Naive B cell (primary cell): ENCODE measurements at places on chromosomes 2 and 18. TPM values are rescaled to one million over a fixed set of nuclear protein-coding genes. Genes with fewer than 3 reads are reported as not detected.

DNA sequence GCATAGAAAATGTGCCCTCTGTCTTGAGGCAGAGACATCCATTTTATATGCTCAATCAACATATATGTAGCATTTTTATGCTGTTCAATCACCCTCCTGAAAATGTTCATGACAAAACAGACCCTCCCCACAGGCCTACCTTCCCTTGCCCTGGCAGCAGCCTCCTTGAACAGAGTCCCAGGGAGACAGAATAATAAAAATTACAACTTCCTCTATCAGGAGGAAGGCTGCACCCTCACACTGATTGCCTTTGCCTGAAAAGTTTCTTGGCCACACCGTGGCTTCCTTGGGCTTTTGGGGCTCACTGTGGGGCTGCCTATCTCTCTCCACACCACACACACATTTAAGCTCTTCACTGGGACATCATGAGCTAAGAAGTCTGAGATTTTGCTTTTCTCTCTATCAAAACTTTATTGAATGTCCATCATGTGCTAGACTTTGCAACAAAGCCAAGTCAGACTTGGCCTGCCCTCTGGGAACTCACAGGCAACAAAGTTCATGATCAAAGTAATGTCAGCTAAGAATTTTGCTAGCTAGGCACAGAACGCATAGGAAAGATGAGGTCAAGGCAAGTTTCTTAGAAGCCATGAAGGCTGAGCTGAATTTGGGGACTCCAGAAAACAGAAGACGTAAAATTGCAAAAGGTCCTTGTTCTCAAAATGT is 101.6 kb downstream of the BCL2L11 start:
- DNase-seq = no peak

DNA sequence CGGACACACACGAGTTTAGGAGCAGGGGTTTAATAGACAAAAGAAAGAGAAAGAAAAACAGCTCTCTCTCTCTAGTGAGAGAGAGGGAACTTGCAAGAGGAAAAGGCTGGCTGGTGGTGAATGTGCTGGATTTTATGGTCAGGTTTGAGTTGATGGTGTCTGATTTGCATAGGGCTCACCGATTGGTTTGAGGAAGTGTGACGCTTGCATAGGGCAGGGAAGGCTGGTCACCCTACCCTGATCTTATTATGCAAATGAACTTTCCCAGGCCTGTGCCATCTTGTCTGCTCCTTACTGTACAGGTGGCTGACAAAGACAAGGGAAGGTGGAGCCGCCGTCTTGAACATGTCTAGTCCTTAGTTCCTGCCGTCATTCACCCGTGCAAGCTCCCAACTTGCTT is 408.9 kb downstream of the RIT2 start:
- DNase-seq = no peak

DNA sequence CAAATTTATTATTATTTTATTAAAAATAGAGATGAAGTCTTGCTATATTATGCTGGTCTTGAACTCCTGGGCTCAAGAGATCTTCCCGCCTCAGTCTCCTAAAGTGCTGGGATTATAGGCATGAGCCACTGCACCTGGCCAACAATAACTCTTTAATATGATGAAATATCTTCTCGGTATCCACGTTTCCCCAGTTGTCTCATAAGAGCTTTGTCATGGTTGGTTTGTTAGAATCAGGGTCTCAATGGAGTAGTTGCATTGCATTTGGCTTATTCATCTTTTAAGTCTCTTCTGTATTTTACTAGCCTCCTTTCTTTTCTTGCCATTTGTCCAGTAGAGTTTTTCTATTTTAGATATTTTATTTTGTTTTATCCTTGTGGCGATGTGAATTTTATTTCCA is 32.7 kb upstream of the DLX2 start:
- DNase-seq = no peak

- DNase-seq = no peak
Measured at GRCh38 chr2:127573298-127573697, 37.8 kb downstream of the MYO7B start.

The SOWAHC gene
- polyA plus RNA-seq = 0.08 TPM

The TSPYL6 gene
- polyA plus RNA-seq = not detected

The FRZB gene
- polyA plus RNA-seq = not detected

- DNase-seq = no peak
Measured at GRCh38 chr2:85692039-85692645, 2.0 kb upstream of the GNLY start.
